ENCODE measurements at places on chromosomes 1 and 21.

- DNase-seq: no peak
Measured at GRCh38 chr1:183685112-183685713, 32.1 kb upstream of the APOBEC4 start.

GRCh38 chr1:43052786-43053439, 94.2 kb upstream of the SLC2A1 start:
- no peak for DNase-seq

DNA sequence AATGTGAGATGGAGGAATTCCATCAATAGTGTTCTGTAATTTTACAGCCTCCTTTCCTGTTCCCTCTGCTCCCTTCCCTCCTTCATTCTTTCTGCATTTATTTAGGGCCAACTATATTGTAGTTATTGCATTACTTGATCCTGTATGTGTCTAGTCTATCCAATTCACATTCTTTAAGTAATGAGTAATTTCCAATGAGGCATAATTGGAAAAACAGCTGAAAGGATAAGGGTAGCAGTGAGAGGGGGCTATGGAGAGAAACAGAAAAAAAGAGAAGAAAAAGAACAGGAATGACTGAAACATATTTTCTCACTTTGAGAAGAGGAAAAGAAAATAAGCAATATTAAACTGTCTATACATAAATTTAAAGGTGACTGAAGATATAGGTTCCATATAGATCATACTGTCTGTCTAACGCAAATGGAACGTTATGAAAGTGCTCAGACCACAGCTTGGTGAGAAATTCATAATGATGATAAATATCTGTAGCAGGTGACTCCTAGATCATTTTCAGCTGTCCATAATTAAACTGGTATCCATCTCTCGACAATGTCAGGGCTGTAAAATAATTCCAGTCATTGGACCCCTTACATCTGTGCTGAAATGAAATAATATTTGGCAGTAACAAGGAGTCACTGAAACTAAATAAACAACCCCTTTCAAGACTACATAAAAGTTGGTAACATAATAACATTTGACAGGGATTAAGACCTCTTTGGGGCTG, 61.8 kb downstream of the SPAG17 start:
- no peak for DNase-seq

- DNase-seq: no peak
Measured at GRCh38 chr1:185309566-185309965, 7.5 kb downstream of the IVNS1ABP start.

- no peak for DNase-seq
Measured at GRCh38 chr1:1207571-1207892, 1.1 kb upstream of the TNFRSF18 start.

DNA sequence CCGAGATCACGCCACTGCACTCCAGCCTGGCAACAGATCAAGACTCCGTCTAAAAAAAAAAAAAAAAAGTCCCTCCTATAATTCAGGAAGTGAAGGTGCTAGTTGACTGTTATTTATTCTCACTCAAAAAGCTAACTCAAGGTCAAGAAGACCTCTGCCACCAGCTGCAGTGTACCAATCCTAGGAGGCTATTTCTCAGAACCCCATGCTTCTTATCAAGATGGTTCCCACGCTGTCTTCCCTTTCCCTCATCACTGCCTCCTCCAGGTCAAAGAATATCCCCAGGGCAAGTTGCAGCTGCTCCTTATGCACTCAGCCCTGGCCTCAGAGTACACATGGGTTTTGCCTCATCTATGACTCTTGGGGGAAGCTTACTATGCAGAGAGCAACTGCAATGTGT, 53.6 kb downstream of the RERE start:
- no peak for DNase-seq

DNA sequence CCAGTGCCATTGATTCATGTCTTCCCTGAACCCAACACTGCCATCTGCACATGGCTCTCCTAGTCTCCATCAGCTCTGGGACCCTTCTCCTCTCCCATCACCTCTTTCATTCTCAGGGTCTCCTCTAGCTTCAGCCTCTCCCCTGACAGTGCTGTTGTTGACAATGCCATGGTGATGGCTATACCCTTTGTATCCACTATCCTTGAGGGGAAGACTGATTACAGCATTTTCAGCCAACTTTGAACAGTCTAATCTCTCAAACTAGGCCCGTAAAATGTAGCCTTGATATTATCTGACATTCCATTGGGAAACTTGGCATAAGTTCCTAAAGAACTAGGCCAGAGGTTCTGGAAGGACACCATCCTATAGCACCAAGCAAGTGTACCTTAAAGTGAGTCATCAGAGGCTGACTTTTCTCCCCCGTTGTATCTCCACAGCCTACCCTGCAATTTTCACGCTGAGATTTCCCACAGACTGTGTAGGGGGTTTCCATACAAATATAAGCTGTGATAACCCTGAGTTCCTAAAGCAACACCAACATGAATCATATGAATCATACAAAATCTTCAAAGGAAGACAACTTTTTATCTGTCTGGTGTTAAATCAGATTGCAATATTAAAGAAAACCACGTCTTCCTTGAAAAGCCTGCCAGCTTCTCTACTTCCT, 5.8 kb downstream of the HAO2 start:
- DNase-seq: no peak

- DNase-seq: no peak
Measured at GRCh38 chr1:22089787-22090186, 37.3 kb downstream of the CDC42 start.

DNA sequence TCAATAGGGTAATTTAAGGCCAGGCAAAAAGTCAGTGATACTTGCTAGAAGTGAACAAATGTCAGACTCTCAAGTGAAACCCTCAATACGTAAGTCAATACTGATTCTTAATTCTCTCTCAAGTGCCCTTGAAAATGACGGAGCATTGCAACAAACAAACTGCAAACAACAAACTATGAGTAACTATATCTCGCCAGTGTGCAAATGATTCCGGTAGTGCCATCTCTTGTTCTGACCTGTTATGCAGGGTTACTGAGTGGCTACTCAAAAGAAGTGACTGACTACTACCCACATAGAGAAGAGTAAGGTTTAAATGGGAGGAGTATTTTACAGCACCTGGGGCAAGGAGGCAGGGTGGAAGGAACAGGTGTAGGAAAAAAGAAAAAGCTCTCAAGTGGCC, 1.6 kb downstream of the SLC19A2 start:
- DNase-seq: no peak

GRCh38 chr1:28889357-28889756, 25.0 kb upstream of the EPB41 start:
- no peak for DNase-seq

DNA sequence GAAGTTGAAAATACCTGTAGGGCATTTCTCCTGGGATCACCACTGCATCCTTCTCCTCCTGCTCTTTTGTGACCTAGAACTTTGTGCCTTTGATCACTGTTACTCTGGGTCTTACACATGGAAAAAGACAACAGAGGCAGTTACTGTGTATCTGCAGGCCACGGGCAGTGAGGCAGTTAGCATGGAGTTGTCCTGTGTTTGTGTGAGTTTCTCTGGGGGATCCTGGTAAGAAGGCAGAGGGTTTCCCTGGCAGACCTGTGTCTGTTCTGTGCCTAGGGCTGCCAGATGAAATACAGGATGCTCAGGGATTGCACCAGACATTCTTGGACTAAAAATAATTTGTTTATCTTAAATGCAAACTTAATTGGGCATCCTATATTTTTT, 44.4 kb upstream of the SCCPDH start:
- no peak for DNase-seq

DNA sequence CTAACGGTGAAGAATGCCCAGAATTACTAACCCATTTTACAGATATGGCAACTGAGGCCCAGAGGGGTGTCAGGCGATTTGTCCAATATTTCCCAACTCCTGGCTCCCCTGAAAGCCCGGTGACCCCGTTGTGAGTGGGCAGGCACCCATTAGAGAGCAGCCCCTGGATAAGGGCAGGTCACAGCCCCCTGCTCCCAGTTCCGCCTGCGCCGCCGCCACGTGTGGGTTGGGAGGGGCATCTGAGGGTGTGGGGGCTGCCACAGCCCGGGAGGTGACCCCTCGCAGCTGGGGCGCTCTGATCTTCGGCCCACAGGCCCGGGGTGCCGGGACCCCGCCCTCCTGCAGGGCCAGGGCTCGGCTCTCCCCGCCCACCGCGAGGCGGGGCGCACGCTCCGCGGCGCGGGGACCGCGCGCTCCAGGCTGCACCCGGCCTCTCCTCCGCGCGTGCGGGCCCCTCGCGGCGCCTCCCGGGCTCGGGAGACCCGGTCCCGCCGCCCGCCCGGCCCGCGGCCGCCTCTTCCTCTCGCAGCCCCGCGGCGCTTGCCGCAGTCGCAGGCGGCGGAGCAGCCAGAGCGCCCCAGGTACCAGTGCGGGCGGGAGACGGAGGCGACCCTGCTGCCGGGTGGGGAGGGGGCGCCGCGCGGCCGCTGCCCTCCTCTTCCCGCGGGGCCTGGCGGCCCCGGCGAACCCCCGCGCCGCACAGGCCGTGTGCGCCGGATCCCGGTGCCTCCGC, at the start of gene HTR6:
TSS of gene HTR6 (plus strand) at position 423 of the 733 bp plus-strand sequence. CDS start 879 bp downstream, outside the sequence.
- DNase-seq: no peak

DNA sequence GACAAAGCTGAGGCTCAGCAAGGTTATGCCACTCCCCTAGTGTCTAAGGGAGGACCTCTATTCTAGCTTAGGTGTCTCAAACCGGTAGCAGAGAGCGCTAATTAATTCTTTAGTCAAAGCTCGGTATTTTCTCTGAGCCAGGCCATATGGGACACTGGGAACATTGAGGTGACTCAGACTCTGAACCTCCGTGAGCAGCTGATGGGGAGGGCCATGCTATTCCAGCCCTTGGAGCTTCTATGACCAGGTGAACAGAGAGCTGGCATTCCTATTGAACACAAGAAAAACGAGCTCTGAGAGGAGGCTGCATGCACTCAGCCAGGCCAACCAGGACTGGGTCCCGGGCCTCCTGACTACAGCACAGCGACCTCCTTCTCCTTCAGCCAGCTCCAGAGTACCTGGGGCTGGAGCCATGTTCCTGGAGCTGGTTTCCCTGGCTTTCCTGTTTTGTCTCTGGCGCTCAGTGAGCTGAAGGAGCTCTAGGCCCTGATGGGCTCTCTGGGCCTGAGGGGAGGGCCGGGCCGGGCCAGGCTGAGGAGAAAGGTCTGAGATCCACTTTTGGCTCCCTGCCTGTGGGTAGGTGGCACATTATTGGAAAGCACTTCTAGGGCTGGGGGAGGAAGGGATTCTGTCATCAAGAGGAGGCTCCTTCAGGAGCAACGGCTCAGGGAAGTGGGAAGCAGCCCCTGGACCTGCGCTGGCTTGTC, 37.0 kb downstream of the SLC9A1 start:
- DNase-seq: no peak

GRCh38 chr1:165047994-165048393, 308.5 kb downstream of the LMX1A start:
- no peak for DNase-seq

DNA sequence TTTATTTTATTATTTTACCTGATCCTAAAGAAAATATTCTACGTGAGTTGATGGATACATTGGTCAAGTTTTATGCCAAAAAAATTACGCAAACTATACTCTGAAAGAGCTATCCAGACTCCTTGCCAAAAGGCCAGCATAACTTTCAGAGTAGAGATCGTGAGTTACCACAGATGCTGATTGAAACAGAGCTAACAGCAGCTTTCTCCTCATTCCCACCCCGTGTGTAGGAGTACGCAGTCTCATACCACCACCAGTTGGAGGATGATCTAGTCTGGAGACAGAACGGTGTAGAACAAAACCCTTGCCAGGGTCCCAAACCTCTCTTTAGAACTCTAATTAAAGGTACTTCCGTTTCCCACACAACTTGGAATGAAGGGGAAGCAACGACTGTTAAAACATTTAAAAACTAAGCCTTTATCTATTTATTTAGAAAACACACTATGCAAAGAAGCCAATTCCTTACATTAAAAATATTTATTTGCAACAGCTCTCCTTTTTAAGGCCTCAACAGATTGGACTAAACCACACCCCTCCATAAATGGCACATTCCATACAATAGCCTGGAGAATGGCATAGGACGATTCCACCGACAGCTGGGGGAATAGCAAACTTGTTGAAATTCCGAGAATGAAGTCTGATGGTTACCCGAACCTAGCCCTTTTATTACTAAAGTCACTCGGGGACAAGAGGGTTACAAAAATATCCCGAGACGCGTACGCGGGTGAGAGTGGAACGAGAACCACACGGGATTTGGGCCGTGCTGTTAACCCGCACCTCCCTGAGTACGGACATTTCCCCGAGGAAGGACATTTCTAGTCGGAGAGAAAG, 1.4 kb downstream of the NUCKS1 start:
- DNase-seq: no peak

DNA sequence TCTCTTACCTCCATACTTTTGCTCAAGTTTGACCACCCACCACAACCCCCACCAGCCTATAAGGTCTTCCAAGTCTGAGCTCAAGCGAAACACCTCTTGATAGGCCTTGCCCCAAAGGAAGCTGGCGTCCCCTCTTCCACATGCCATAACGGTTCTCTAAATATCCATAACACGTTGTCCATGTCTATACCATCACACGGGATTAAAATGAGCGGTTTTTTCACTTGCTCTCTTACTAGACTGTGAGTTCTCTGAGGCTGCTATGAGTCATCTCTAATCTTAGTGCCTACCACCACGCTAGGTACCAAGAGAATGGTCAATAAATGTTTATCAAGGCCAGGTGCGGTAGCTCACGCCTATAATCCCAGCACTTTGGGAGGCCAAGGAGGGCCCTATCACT, 41.0 kb downstream of the WASF2 start:
- DNase-seq: no peak

GRCh38 chr1:36300526-36300925, 5.6 kb upstream of the SH3D21 start:
- DNase-seq: no peak

DNA sequence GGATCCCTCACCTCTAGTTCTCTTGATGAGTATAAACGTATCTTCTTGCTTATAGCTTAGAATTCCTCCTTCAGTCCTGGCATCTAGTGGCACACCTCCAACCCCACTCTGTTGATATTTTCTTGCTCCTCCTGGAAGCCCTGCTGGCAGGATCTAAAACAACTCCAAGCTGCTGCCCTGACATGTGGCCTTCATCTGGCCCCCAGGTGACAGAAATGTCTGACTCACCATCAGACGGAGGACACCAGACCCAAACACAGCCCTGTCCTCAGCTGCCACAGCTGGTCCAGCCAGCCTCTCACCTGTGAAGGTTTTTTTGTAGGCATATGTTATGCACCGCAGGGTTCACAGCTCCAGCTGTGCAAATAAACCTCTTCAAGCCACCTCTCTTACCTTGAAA, 53.4 kb downstream of the KRTAP19-8 start:
- no peak for DNase-seq

DNA sequence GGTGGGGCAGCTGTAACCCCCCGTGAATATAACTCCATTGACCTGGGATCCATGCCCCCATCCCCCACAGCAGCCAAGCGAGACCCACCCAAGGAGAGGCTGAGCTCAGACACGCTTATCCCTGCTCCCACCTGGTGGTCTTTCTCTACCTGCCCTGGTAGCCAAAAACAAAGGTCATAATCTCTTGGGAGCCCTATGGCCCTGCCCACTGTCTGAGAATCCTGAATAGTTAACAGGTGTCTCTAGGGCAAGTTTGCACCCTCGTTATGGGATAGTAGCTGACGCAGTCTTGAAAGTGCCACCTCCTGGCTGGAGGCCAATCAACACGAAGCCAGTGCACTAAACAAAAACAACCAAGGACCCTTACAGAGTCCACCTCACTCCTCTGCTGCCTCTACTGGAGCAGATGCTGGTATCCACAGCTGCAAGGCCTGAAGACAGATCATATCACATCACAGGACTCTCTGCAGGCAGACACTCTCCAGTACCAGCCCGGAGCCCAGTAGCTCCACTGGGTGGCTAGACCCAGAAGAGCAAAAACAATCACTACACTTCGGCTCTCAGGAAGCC, 134.3 kb upstream of the C1orf174 start:
- no peak for DNase-seq
